ENCODE measurements at places on chromosomes 1 and 21.

- DNase-seq, result no peak
Measured at GRCh38 chr1:165397944-165398343, 41.4 kb upstream of the LMX1A start.

GRCh38 chr1:154809436-154810413, 60.4 kb downstream of the KCNN3 start:
- DNase-seq, result peak; percentile 72

DNA sequence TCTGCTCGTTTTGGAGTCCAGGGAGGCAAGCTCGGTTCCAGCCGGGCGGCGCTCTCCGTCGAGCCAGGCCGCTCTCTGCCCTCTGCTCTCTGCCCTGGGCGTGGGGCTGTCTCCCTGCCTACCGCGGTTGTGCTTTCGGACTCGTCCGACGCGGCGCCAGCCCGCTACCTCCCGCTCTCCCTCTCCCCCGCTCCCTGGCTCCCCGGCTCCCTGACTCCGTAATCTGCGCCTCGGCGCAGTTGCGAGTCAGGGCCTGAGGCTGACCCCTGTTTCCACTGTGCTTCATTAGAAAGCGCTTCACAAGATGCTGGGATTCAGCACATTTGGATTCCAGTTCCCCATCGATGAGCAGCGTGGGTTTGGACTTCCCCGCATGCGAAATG, 2.2 kb downstream of the SOX13 start:
- DNase-seq, result peak; percentile 54

- DNase-seq, result no peak
Measured at GRCh38 chr1:22636927-22637326, 499 bp downstream of the C1QA start.

DNA sequence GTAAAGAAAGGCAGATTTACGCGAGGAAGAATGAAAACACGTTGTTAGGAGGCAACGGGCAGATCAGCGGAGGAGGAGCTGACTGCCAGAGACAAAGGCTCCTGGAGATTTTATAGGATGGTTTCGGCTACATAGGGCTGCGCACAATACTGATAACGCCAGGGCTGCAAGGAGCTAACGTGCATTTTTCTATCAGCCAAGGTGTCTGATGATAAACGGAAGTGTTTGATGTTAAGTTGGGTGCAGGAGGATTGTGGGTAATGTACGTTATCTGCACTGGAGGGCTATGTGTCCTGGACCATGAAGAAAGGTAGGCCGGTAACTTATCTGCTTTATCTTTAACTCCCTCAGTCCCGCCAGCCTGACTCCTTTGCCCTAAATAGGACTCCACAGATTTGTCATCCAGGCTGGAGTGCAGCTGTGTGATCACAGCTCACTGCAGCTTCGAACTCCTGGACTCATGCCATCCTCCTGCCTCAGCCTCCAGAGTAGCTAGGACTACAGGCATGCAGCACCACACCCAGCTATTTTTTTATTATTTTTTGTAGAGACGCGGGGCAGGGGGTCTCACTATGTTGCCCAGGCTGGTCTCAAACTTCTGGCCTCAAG, 29.6 kb downstream of the SETD4 start:
- no peak for DNase-seq

DNA sequence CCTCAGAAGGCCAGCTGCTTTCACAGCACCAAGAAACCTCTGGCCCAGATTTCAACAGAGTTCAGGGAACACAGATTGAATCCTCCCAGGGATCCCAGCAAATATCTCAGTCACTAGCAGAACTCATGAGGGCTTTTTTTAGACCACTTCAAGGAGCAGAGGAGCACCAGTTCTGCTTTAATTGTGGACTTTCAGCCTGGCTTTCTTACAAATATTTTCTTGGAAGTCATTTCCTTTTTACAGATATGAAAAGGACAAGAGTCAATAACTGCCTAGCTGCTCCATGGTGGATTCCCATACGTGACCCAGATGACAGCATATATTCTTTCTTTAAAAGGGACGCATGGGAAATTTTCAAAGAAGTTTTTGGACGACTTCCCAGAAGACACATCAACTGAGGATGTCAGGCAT, 6.4 kb upstream of the LRRC8B start:
- no peak for DNase-seq

GRCh38 chr1:16073490-16074119, at the start of gene FAM131C:
Gene FAM131C (minus strand): TSS chr1:16073651. CDS start chr1:16073442, 209 bp downstream.
- DNase-seq, result no peak

GRCh38 chr1:209134001-209134400, 449.5 kb upstream of the CAMK1G start:
- no peak for DNase-seq

- DNase-seq, result no peak
Measured at GRCh38 chr1:115764541-115764940, 4.0 kb downstream of the CASQ2 start.

GRCh38 chr1:26410706-26411623, at the start of gene LIN28A:
Gene LIN28A (plus strand): TSS chr1:26410817. CDS start chr1:26410892, 75 bp downstream.
- DNase-seq, result no peak

DNA sequence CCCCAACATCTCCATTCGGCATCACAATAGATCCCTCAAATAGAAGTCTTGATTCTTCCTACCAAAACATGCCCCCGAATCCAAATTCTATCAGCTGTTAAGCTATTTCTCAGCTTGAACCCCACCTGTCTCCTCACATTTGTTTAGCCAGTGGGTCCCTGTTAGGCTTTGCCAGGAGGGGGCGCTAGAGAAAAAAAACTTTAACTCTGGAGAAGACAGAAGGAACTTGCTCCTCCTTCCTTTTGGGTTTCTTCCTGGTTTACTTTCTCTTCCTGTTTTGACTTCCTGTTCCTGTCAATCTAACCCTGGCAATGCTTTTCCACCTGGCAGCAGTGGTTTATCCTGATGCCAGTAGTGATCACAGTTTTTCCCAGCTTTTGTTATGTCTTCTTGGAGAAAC, 95.6 kb upstream of the KCNK1 start:
- no peak for DNase-seq

GRCh38 chr1:66535061-66535460, 1.1 kb downstream of the SGIP1 start:
- no peak for DNase-seq

All from uterus (tissue), 4 donors.